ENCODE measurements at places on chromosomes 11 and 22.

DNA sequence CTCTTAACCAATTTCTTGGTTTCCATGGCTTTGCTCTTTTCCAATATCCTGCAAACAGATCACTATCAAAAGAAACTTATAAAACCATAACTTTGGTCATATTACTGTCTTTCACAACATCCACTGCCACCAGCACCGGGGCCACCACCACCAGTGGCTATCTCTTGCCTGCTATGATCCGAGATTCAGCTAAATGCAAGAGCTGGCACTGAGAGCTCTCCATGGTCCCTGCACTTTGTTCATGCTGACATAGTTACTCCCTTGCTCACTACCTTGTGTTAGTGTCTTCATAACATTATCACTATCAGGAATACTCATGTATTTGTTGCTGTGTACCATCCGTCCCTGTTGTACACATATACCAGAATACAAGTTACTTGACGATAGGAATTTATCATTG lies 299.0 kb downstream of the ETS1 start:
- no peak for DNase-seq

DNA sequence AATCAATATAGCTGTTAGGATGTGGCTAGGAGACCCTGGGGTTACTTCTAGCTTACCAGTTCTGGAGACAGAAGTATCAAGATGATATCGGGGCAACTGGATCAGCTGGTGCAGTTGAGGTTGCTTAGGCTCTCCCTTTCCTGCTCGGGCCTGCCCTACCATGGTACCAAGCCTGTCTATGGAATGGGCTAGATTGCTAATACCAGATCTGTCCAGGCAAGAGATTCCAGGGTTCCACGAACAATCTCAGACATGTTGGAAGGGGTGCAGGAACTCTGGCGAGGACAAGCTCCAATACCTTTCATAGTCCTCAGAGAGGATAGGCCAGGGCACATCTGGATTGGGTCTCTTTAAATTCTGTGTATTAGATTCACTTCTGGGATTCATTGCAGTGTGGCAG lies 53.8 kb downstream of the ADM start:
- DNase-seq, result no peak

- DNase-seq, result no peak
Measured at GRCh38 chr11:45501392-45502225, 163.8 kb downstream of the CHST1 start.

DNA sequence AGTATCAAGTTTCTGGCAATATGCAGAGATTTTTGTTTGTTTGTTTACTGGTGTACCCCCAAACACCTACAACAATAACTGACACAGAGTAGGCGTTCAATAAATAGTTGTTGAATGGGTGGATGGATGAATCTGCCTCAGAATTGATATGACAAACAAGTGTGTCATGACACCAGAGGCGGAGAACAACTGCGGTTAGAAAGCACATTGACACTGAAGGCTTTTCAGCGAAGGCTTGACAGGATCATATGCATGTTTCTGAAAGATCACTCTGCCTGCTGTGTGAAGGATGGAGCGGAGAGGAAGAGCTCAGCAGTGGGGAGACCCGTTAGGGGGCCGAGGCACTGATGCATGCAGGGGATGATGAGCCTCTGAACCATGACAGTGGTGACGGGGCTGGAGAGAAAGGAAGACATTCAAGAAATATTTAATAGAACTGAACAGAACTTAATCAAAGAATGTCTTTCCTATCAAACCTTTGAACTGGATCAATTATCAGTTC lies 108.5 kb upstream of the USP47 start:
- DNase-seq, result no peak

DNA sequence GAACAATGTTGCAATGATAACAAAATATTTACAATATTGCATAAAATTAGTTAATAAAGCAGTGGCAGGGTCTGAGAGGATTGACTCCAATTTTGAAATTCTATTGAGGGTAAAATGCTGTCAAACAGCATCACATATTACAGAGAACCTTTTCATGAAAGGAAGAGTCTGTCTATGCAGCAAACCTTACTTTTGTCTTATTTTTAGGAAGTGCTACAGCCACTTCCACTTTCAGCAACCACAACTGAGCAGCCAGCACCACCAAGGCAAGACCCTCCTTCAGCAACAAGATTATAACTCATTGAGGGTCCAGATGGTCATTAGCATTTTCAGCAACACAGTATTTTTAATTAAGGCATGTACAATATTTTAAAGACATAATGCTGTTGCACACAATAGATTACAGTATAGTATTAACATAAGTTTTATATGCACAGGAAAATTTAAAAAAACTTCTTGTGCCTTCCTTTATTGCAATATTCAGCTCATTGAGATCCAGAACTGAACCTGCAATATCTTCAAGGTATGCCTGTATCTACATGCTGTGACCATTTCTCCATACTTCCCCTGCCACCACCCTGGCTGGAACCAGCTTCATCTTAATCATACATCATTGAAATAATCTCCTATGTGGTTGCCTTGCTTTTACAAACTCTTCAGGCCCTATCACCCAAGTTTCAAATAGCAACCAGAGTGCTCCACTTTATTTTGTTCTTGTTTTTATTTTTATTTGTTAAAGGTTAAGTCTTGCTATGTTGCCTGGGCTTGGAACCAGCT lies 711.2 kb downstream of the KCNA4 start:
- DNase-seq, result no peak

DNA sequence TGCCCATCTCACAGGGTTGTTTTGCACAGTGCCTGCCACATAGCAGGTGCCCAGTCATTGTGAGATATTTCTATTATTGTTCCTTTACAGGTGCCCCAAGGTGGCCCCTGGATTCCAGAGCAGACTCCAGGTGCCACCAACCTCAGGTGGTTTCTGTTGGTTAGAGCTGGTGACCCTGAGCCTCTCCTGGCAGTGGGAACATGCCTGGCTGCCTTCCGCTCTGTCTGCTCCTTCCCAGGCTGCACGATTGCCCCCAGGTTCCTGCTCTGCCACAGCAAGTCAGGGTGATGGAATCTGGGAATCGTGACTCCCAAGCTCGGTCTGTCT lies 12.6 kb upstream of the OMP start:
- DNase-seq, result no peak

- no peak for DNase-seq
Measured at GRCh38 chr11:3126901-3127691, 38.0 kb downstream of the OSBPL5 start.

- DNase-seq, result peak; percentile 38
Measured at GRCh38 chr11:76837696-76838677, 22.7 kb upstream of the ACER3 start.

- no peak for DNase-seq
Measured at GRCh38 chr11:2375964-2376551, 1.1 kb upstream of the CD81 start.

- no peak for DNase-seq
Measured at GRCh38 chr22:29187831-29188230, 17.9 kb upstream of the EMID1 start.

DNA sequence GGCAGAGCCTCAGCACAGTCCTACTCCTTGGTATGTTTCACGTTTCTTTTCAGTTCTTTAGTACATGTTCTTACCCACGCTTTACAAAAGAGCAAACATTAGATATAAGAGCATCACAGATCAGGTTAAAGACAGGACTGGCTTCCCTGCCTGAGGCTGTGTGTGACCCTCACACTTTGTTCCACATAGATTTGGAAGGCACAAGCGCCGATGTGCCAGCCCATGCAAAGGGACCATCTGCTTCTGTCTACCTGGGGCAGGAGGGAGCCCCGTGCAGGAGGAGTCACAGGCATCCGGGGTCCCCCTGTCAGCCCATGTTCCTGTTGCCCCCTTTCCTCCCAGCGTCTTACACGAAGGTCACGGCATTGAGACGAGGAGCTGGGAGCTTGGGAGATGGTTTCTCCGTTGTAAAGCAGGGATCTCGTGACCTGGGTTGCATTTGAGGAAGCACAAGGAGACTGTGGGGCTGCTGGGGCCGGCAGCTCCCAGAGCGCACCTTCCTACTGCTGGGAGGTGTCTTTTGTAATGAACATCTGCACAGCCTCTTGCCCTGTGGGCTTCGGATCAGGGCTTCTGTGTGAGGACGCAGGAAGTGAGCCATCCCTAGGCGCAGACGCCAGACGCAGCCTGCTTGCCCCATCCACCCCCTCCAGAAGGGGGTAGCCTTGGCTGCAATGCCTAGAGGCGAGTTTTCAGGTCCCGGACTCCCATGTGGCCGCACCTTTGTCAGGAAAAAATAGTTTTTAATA lies 72.6 kb downstream of the SCN3B start:
- DNase-seq, result no peak

DNA sequence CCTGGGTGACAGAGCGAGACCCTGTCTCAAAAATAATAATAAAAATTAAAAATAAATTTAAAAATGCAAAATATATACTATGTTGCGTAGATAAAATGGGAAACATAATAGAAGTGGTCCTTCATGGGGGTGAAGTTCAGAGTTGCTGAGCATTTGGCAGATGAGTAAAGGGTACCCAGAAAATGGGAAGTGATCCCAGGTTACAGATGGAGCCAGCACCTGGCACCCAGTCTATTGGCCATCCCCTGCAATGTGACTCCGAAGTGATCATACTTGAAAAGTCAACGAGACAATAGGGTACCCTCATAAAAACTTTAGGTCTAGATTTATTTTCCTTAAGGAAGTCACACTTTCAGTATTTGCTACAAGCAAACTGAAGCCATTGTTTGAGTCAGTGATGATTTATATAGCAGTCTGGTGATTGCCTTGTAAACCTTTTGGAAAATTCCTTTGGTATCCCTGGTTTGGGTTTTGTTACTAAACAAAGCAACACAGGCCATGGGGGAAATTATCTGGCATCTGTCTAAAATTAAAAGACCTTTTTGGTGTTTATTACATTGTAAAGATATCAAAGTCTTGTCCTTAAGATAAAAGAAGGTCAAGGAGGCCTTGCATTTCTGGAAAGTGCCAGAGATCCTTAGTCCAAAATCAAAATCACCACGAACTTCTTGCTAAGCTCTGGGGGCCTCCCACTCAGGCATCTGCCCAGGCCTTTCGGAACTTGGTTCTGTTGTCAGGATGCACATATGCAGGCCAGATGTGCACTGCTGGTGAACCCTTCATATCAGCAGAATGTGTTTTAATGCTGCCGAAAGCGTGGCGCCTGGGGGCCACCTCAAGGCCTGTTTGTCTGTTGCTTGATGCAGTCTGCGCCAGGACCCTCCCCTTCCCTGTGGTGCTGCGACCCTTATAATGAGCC lies 4.3 kb downstream of the SMARCB1 start:
- no peak for DNase-seq

DNA sequence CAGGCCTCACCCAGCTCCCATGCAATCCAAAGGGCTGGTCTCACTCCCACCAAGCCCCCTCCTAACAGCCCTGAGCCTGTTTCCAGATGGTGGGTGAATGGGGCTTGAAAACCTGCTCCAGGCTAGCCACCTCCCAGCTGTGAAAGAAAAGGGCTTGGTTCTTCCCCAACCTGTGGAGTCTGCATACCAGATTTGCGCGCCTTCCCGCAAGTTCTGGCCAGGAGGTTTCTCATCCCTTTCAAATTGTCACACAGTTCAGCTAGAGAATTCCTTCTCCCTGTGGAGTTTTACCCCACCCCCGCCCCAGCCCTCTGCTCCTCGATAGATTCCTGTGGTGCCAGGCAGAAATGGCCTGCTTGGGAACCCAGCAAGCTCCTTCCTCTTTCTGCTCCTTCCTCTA lies 734.6 kb upstream of the FAT3 start:
- DNase-seq, result no peak

GRCh38 chr11:24747275-24748251 lies 250.7 kb downstream of the LUZP2 start:
- DNase-seq, result no peak

DNA sequence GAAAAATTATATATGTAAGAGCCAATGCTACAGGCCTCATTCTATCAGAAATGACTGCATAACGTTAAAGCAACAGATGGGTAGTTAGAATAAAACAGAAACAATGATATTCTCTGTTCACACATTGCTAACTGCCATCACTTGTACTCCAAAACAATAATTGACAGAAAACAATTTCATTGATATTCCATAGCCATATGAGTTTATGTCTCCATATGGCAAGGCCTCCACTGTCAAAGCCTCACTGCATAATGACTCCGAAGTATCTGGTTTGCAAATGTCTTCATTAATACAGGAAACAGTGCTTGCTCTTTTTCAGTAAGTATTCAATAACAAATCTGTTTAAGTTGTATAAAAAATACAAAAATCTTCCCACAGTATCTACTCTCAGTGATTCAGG lies 9.9 kb downstream of the DDI1 start:
- no peak for DNase-seq

DNA sequence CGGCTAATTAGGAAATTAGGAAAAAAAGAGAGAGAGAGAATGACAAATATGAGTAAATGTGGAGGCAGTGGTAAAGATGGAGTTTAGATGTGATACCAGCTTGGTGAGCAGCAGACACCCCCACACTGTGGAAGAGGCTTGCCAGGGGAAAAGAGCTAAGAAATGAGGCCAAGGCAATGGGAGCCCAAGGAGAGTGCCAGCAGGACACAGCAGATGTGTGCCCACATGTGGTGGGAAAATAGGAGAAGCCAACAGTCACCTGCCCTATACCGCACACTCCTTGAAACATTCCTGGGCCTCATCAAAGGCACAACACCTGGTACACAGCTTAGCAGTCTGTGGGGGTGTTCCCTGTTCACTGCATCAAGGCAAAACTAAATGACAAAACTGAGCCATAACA lies 104.9 kb downstream of the FAM76B start:
- DNase-seq, result no peak

DNA sequence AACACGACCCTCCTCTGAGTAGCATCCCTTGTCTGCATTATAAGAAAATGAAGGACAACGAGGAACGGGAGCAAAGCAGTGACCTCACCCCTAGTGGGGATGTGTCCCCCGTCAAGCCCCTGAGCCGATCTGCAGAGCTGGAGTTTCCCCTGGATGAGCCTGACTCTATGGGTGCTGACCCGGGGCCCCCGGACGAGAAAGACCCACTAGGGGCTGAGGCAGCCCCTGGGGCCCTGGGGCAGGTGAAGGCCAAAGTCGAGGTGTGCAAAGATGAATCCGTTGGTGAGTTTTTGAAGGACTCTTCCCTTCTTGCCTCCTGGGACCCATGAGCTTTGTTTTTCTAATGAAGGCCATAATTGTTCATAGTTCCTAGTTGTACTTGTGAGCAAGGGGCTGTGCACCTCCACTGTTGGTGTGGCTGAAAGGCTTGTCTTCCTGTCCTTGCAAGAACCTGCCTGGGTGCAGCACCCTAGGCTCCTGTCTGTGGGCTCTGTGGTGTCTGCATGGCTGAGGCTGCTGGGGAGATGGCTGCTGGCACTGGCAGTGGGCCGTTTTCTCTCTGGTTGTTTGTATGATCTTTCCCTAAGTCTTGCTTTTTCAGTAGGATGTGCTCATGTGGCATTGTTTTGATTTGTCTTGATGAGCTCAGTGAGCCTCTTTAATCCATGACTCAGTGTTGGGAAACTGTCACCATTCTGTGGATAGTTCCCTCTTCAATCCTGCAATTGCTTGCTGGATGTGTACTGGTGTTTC lies 10.1 kb downstream of the DGCR8 start:
- no peak for DNase-seq

DNA sequence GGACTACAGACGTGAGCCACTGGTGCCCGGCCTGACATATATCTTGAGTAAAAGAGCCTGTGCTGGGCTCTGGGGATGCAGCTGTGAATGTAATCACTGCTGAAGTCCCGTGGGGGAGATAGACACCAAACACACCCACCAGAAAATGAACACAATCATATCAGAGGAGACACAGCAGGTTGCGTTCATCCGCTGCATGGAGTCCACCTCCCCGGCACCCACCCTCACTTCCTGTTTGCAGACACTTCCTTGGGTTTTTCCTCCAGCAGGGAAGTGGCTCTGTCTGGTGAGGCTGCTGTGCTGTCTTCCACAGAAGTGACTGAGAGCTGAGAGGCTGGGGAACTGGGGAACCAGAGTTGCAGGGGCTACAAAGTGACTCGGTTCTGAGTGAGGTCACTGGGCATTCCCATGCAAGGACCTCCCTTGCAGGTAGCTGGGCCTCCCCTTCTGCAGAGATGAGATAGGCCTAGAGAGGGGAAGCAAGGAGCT lies 7.2 kb downstream of the MICALL1 start:
- no peak for DNase-seq
